HT1080 (cell line): ENCODE measurements at places on chromosomes 16 and 17.

- DNase-seq, result no peak
Measured at GRCh38 chr17:62631086-62631935, 3.8 kb downstream of the MRC2 start.

GRCh38 chr17:2084766-2085647 lies 30.1 kb downstream of the HIC1 start:
- no peak for DNase-seq

GRCh38 chr17:50905460-50905803 lies 39.3 kb upstream of the TOB1 start:
- DNase-seq, result no peak

GRCh38 chr17:79216826-79217225 lies 142.2 kb downstream of the ENGASE start:
- no peak for DNase-seq

- DNase-seq, result no peak
Measured at GRCh38 chr17:51353296-51353695, 93.0 kb downstream of the UTP18 start.

DNA sequence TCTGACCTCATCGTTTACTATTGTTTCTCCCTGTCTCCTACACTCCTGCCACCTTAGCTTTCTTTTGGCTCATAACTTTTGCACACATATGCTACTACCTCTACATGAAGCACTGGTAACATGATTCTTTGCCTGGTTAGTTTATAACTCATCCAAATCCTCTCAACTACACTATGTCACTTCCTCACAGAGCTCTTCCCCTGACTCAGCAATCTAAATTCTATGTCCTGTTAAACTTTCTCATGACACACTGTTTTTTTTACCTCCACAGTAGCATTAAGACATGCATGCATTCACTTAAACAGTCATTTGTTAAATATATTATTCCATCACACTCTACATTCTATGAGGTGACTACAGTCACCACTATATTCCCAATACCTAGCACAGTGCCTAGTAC lies 19.7 kb downstream of the APPBP2 start:
- DNase-seq, result peak; percentile 90

DNA sequence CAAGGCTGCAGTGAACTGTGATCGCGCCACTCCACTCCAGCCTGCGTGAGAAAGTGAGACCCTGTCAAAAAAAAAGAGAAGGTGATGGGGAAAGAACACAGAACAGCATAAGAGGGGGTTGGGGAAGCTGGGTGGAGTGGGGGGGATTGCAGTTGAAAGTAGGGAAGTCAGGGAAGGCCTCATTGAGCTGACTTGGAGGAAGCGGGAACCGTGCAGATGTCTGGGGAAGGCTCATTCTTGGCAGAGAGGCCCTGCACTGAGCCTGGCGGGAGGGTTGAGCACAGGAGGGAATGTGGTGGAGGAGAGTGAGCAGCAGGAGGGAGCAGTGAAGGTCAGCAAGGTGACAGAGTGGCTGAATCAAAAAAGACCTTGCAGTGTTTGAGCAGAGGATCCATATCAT lies 26.9 kb downstream of the IL4R start:
- DNase-seq, result no peak

DNA sequence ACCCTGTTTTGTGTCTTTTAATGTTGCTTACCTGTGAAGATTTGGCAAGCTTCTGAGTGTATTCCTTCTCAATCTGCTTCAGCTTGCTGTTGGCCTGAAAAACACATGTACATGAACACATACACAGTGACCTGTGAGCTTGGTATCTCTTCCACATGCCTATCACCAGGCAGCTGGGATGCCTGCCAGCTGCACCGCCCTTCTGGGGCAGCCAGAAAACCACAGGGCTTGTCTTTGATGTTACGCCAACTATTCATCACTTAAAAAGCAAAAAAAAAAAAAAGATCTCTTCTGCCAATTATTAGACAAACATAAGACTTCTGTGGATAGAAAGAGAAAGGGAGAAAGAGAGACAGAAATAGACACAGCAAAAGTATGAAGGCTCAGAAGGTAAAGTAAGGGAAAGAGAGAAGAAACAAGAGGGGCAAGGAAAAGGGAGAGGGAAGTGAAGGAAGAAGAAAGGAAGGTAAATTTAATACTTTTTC lies 189.2 kb upstream of the AXIN2 start:
- DNase-seq, result peak; percentile 98

DNA sequence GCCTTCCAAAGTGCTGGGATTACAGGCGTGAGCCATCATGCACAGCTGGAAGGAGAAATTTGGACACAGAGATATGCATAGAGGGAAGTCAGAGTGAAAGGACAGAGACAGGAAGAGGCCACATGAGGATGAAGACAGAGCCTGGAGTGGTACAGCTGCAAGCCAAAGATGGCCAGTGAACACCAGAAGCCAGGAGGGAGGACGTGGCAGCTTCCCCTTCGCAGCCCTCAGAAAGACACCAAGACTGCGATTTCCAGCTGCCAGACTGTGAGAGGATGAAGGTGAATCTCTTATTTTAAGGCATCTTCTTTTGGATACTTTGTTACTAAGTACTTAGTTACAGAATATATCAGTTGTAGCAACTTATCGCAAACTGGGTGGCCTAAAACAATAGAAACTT lies 60.5 kb upstream of the PLCG2 start:
- DNase-seq, result no peak

GRCh38 chr17:66468241-66469087 lies 166.1 kb downstream of the PRKCA start:
- DNase-seq, result peak; percentile 66

DNA sequence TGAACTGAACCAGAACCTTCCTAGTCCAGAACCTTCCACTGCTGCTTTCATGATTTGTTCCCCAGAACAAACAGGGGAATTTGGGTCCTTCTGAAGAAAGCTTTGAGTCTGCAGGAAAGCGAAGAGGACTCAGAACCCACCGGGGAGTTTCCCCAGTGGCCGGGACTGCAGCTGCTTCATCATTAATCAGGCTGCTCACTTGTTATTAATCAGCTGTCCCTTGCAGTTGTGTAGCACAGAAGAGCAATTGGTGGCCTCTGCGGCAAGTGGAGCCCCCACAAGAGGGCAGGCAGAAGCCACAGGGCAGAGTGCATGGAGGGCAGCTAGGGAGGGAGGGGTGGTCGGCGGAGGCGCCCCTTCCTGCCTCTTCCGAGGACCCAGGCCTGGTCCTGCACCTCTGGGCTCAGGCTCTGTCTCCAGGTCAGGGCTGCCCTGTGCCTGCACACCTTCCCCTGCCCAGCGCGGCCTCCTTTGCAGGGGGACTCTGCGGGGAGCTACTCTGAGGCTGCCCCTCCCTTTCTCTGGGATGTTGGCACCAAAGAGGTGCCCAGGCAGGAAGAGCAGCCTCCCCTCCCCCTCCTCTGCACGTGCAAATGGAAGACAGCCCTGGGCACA lies 6.9 kb downstream of the CCL17 start:
- DNase-seq, result no peak

DNA sequence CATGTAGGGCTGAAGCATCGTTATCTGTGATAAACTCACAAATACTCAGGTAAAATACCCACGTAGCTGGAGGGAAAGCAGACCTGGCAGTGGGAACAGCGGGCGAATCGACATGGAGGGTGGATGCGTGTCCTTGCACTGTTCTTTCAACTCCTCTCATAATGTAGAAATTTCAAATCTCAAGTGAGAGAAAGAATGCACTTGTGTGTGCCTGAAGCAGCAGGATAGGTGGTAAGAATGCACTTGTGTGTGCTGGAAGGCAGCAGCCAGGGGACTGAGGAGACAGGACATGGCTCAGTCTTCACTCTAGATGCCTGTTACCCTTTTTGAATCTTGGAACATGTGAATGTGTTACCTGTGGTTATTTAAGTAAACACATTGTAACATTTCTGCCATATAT lies 10.4 kb downstream of the IFT140 start:
- DNase-seq, result no peak

DNA sequence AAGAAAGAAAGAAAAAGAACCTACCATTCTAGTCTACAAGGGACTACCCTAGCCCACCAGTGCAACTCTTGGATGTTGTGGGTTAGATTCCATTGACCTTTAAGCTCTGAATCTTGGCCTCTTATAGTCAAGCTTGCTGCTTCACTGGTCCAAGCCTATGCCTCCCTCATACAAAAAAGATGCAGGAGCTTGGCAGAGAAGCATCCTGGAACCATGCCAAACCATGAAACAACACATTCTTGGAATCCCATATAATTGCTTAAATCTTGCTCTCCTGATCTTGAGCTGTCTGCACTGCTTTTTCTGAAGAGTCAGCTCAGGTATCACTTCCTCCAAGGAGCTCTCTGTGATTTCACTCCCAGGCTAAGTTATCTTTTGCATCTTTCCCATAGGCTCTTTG lies 117.9 kb upstream of the GPR139 start:
- no peak for DNase-seq

DNA sequence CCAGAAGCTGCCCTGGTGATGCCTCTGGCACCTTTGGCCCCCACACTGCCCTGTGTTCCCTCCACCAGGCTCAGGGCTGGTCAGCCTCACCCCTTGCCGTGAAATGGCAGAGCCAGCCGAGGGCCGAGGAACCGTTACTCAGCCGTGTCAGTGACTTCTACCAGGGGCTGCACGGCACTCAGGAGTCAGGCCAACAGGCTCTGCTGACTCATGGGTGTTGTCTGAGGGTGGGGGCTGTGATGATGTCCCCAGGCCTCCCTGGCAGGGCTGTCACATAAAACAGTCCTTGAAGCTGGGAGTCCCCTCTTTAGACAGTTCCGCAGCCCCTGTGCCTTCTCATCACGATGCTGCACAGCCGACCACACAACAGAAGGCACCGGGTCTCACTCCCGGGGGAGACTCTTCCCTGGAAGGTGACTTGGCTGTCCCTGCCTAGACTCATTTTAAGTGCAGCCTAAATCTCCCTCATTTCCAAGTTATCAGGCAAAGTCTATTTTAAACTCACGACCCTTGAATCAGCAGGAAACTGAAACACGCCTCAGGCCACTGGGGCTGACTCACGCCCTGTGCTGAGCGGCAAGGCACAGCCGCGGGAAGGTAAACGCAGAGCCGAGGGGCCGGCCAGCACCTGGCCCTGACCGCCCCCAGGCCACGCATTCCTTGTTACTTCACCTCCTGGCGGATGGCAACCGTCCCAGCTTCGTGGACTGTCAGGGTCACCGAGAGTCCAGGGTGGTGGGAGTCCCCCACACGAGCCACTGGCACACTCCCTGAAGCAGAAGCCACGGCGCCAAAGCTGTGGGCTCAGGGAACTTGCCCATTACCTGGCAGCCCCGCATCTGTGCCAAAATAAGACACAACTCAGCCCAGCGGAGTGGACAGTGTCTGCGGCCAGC lies 102.6 kb downstream of the ZNF778 start:
- peak; percentile 94 for DNase-seq

DNA sequence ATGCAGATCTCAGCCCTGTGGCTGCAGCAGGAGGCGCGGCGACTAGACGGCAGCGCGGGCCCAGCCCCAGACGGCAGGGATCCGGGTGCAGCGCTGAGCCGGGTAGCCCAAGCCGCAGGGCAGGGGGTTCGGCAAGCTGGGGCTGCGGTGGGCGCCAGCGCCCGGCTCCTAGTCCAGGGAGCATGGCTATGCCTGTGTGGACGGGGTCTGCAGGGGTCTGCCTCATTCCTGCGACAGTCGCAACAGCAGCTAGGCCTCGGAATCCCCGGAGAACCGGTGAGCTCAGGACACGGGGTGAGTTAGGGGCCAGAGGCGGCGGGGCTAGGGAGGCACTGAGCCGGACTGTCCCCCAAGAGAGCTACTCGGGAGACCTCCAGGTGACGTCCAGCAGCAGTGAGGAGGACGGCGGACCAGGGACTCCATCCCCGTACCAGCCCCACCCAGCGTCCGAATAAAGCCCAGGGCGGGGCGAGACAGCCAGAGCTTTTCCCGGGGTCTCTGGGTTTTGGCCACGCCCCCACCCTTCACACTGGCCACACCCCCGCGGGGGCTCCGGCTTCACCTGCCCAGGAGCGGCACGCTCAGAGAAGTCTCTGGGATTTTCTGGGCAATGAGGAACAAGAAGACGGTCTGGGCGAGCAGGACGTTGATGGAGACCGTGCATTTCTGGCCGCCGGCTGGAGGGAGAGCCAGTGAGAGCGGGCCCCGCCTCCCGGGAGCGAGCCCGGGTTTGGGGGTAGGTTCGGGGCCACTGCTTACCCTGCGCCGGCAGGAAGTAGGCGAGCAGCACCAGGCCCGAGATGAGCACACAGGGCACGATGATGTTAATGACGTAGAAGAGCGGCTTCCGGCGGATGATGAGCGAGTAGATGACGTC lies 1.1 kb downstream of the C17orf107 start:
- no peak for DNase-seq

GRCh38 chr16:81583893-81584631 lies 139.5 kb downstream of the CMIP start:
- peak; percentile 63 for DNase-seq

- DNase-seq, result no peak
Measured at GRCh38 chr17:49110509-49110908, 22.1 kb upstream of the B4GALNT2 start.

DNA sequence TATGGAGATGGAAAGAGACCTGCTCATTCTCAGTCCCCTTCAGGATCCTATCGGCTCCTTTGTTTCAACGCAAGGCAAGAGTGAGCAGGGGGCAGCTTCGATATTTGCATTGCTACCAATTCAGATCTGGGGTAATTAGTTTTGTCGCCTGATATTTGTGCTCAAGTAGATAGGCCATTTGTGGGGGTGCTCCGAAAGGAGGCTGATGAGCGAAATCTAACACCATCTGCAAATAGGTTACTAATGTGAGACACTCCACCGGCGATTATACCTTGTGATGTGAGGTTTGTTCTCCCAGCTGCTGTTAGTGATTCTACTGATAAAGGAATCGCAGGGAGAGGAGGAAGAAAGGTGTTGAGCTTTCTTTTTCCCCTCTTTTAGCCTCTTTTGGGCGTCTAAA lies 31.5 kb downstream of the WSCD1 start:
- no peak for DNase-seq

- DNase-seq, result no peak
Measured at GRCh38 chr16:8725513-8726178, 51.2 kb downstream of the ABAT start.
